ENCODE measurements at places on chromosomes 16 and 17.
A peak's percentile ranks its signal among the peaks of the same experiment; 100 is the strongest.

DNA sequence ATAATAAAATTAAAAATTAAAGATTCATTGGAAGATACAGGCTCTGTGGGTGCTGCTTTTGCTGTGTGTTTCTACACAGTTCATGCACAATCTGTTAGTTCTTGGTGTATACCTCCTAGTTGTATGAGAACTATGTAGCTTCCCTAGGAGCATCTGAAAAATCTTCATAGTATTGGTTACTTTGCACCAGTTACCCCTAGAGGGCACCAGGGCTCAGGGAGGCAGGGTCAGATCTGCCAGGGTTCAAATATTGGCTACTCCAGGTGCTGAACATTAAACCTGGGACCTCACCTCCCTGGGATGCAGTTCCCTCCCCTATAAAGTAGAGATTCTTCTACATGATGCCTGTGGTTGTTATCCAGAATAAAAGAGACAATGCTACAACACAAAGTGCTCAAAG, 583.0 kb upstream of the CDH11 start:
- DNase-seq: no peak

DNA sequence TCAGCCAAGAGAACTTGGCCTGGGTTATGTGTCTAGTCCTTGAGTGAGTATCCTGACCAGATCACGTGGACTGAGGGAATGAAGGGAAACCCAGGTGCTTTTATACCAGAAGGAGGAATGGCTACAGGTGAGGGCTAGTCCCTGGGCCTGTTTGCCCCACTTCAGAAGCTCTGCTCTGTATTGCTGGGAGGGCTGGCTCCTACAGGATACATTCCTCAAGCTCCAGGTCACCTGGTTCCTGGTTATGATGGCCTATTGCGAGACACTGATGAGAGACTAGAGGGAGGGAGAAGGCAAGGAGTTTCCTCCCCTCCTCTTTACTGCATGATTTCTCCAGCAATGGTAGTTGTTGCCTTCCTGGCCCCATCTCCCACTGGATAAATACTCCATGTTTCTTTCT, 19.0 kb upstream of the SMG8 start:
- DNase-seq: no peak

DNA sequence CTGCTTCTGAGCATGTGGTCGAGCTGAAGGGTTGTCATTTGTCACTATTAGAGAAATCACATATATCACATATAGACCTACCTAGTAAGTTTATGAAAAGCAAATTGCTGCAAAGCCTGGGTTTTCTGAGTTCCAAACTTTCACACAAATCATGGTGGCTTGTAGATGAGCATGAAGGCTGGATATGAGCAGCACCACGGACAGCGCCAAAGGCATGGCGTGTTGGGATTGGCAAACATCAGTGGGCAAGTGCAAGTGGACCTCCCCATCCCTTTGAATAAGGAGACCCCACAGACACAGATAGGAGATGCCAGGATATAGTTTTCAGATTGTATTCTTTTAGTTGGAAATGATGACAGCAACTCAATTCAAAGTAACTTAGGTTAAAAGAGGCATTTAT, 77.6 kb upstream of the CACNG3 start:
- DNase-seq: no peak

DNA sequence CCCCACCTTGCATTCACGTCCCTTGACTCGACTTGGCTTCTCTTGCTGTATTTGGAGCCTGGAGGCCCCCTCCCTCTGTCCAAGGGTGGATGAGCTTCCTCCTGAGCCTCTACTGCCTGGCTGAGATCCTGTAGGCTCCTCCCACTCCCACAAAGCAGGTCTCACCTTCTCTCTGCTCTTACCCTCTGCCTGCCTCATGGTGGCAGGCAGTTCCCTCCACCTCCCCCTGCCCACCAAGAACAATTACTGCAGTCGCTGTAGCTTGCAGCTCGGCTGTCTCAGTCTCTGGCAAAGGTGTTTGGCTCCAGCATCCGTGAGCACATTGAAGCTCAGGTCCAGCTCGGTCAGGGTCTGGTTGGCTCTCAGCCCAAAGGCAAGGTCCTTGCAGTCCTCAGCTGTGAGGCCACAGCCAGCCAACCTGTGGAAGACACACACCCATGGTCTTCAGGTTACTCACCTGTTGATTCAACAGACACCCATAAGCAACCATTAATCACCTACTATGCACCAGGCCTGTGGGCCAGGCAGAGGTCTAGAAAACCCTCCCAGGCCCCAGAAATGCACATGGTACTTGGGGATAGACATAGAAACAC, 42.6 kb downstream of the NLRP1 start:
- DNase-seq: no peak

- no peak for DNase-seq
Measured at GRCh38 chr17:38730526-38731379, 612 bp downstream of the CISD3 start.

DNA sequence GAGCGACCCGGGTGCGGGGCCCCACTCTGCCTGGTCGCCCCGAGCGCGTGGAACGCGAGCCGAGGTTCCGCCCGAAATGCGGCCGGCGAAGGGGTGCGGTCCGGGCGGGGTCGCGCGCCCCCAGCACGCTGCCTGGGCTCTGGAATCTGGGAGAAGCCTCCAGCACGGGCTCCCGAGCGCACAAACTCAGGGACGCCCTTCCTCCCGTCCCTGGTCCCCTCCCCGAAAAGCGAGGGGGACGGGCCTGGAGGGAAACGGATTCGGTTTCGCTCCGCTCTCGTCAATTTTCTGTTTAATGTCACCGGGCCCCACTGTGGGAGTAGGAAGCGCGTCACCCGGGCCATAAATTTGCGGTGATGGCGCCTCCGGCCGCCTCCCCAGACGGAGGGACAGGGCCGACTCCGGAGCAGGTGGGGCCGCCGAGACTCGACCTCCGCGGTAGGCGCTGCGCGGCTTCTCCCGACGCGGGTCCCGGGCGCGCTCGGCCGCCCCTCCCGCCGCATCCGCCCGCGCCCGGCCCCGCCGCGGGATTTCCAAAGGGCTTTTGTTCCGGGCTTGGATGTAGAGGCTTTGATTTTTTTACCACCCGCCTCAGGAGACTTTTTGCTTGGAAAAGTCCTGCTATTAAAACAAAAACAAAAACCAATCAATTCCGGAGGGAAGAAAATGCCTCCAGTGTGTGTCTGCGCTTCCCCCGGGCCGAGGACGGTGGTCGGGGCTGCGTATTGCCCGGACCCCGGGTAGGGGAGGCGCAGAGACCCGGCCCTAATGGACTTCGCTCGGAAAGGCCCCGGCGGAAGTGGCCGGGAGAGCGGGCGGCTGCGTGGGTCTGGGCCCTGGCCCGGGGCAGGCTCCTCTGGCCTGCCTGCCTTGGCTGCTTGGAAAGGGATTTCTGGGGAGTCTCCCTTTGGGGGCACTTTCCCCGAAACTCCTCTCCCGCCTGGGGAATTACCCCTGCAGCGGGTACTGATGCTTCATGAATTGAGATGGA, 7.9 kb upstream of the BAHCC1 start:
- peak; percentile 80 for DNase-seq

Data from natural killer cell treated with Interleukin-12 subunit alpha and Interleukin-12 subunit beta and Interleukin-15 and Interleukin-18, amount 100 ng/mL, for 72 hours (primary cell).